NCI-H1417 treated with DMSO at 0.1 percent for 48 hours (cell line): ENCODE measurements at places on chromosomes 6 and 20.
A peak's percentile ranks its signal among the peaks of the same experiment; 100 is the strongest.

GRCh38 chr6:39901670-39902069, 32.6 kb downstream of the MOCS1 start:
- DNase-seq, result no peak

- no peak for DNase-seq
These were observed 16.7 kb upstream of the TFAP2A start for GRCh38 chr6:10431423-10432164.

- no peak for DNase-seq
These were observed 749 bp downstream of the FRK start for GRCh38 chr6:116059713-116060571.

DNA sequence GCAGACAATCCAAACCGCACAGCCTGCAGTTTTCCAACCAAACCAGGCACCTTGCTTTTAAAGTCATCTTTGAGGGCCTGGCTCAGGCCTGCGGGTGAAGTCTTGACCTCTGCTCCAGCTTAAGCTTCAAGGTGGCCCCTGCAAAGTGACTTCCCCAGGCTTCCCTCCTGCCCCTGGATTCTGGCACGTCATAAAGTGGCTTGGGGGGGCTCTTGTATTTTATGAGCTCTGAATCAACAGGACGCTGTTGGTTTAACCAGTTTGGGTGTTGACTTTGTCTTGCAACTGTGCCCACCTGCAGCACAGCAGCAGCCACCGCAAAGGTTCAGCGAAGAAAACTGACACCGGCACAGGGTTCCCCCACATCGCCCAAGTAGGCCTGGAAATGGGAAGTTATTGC, 81.2 kb downstream of the NFATC2 start:
- no peak for DNase-seq

DNA sequence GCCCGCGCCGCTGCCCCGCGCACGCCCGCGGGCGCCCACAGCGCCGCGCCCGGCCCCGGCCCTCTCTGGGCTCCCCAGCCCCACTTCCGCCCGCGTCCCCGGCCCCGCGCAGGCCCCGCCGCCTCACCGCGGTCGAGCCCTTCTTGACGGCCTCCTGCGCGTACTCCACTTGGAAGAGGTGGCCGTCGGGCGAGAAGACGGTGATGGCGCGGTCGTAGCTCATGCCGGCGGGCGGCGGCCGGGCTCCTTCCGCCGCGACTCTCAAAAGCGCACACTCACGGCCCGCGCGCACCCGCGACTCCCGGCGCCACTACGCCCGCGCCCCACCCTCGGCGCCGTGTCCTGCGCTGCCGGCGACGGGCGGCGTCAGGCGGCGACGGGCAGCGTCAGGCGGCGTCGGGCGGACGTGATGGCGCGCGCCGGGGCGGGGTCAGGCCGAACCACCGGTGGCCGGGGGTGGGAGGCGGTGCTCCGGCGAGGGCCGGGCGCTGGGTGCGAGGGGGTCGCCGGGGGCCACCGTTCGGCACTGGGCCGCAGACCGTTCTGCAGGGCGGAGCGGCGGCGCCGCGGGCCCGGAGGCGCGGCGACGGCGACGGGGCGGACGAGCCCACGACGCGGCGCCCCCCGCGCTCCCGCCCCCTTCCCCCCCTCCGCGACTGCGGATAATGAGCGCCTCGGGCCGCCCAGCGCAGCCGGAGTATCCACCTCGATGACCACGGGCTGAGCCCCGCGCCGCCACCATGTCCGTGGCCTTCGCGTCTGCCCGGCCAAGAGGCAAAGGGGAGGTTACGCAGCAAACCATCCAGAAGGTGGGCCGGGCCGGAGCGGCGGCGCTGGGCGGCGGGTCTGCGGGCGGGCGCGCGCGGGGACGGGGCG, at the start of the genes PSMA7 and SS18L1:
Gene PSMA7 (minus strand): TSS at position 314 of the 876 bp plus-strand sequence. CDS start 91 bp downstream, at position 223.
Gene SS18L1 (plus strand): TSS at position 689 of the 876 bp plus-strand sequence. CDS start 52 bp downstream, at position 741.
- DNase-seq, result no peak

GRCh38 chr6:131210469-131210868, 75.2 kb downstream of the AKAP7 start:
- DNase-seq, result no peak

GRCh38 chr6:142485256-142485655, 183.4 kb downstream of the ADGRG6 start:
- DNase-seq, result no peak

GRCh38 chr20:13765299-13765698, 19.4 kb downstream of the ESF1 start:
- no peak for DNase-seq

DNA sequence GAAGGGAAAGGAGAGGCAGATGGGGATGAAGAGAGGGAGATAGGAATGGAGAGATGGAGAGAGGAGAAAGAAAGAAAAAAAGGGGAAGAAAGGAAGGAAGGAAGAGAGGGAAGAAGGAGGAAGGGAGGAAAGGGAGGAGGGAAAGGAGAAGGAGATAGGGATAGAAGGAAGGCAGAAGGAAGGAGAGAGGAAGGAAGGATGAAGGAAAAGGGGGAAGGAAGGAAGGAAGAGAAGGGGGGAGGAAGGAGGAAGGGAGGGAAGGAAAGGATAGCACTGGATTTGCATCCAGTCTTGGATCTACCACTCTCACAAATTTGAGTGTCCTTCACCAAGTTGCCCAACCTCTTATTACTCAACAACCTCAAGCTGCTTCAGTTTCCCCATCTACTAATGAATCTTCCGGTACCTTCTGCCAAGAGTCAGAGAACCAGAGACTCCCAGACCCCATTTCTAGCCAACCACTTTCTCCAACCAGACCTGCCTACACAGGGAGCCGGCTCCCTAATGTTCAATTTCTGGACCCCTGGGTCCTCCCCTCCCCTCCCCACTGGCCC, 79.7 kb upstream of the FOXP4 start:
- DNase-seq, result no peak

GRCh38 chr6:134250776-134251175, 67.1 kb downstream of the SGK1 start:
- DNase-seq, result no peak

DNA sequence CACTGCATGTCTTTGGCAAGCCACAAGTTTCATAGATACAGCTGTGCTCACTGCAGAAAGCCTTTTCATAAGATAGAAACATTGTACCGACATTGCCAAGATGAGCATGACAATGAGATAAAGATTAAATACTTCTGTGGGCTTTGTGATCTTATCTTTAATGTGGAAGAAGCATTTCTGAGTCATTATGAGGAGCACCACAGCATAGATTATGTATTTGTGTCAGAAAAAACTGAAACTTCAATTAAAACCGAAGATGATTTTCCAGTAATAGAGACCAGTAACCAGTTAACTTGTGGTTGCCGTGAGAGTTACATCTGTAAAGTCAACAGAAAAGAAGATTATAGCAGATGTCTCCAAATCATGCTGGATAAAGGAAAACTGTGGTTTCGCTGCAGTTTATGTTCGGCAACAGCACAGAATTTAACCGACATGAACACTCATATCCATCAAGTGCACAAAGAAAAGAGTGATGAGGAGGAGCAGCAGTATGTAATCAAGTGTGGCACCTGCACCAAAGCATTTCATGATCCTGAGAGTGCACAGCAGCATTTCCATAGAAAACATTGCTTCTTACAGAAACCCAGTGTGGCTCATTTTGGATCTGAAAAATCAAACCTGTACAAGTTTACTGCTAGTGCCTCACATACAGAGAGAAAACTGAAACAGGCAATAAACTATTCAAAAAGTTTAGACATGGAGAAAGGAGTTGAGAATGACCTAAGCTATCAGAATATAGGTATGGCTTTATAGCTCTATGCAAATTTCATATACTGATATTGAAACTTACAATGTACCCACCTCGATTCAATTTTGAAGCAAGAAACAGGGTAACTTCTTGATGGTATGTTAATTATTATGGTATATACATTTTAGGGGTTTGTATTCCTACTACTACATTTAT, 23.9 kb upstream of the BAG2 start:
- DNase-seq, result no peak

GRCh38 chr20:15756754-15757115, 816.5 kb downstream of the KIF16B start:
- DNase-seq, result no peak

- DNase-seq, result no peak
These were observed 17.5 kb upstream of the SAMD3 start for GRCh38 chr6:130240232-130240631.

- DNase-seq, result no peak
These were observed 9.9 kb upstream of the CDKN1A start for GRCh38 chr6:36668591-36668990.

- DNase-seq, result no peak
These were observed 62.3 kb downstream of the MAP7 start for GRCh38 chr6:136487759-136488425.

- no peak for DNase-seq
These were observed 225.5 kb downstream of the BMP2 start for GRCh38 chr20:6993011-6993410.

- DNase-seq, result no peak
These were observed 211.9 kb upstream of the RNF24 start for GRCh38 chr20:4227085-4227821.

DNA sequence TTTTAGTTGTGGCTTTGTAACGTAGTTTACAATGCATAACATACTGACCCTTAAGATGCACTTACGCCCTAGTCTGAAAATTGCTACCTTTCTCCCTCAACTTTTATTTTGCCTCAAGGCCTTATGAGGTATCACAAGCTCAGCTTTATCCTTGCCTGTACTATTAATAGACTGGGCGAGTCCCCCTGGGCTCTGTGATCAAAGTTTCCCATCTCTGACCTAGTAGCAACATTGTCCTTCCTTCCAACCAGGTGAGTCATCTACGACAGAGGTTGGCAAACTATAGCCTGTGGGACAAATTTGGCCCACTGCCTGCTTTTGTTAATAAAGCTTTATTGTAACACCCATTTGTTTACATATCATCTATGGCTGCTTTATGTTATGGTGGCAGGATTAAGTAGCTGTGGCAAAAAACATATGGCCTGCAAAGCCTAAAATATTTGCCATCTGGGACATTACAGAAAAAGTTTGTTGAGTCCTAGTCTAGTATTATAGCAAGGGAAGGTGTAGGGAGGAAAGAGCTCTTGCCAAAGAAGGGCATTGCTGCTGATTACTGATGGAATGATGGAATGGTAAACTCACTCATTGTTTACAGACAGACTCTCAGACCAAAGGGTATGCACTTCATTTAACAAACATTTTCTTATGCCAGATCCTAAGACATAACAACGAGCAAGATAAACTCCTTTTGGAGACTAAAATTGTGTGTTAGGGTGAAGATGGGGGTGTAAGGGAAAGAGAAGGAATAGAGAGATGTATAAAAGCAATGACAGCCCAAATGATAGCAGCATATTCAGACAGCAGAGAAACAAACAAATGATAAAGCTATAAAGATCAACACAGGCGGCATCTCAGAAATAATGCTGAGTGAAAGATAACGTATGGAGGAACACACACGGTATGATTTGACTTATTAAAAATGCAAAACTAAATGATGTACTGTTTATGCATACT, 74.2 kb downstream of the SLC22A23 start:
- DNase-seq, result no peak

GRCh38 chr6:170038708-170039107, 252.2 kb downstream of the DLL1 start:
- DNase-seq, result no peak

DNA sequence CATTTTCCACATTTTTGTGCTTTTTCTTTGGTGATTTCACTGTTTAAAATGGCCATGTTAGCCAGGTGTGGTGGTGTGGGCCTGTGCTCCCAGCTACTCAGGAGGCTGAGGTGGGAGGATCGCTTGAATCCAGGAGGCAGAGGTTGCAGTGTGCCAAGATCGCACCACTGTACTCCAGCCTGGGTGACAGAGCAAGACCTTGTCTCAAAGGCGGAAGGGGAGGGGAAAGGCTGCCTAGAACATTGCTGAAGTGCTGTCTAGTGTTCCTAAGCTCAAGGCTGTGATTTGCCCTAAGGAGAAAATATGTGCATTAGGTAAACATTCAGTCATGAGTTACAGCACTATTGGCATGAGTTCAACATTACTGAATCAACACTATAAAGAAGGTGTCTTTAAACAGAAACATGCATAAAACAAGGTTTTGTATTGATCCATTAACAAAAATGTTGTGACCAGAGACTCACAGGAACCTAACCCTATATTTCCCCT, 14.0 kb downstream of the ZC2HC1B start:
- DNase-seq, result no peak

- no peak for DNase-seq
These were observed 157.0 kb downstream of the PLCB4 start for GRCh38 chr20:9225879-9226278.

- DNase-seq, result no peak
These were observed 9.1 kb upstream of the ZNFX1 start for GRCh38 chr20:49286689-49287551.

- no peak for DNase-seq
These were observed 107.3 kb downstream of the TFAP2C start for GRCh38 chr20:56736285-56736857.

GRCh38 chr6:108492131-108492766, 68.5 kb upstream of the FOXO3 start:
- DNase-seq, result peak; percentile 2

DNA sequence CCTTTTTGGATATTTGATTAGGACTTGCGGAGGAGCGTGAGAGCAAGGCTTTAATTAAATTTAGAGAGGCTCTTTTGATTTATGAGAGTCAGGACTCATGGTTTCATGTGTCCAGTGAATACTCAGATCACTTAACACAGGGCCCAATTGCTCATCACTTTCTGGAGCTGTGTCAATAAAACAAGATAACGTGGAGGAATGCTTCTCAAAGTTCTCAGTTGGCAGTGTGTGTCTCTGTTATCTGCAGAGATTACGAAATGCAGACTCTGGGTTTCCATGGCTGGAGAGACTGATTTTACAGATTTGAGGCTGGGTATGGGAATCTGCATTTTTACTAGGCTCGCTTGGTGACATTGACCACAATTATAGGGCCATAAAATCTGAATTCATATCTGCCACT, 335.8 kb upstream of the FLRT3 start:
- no peak for DNase-seq

DNA sequence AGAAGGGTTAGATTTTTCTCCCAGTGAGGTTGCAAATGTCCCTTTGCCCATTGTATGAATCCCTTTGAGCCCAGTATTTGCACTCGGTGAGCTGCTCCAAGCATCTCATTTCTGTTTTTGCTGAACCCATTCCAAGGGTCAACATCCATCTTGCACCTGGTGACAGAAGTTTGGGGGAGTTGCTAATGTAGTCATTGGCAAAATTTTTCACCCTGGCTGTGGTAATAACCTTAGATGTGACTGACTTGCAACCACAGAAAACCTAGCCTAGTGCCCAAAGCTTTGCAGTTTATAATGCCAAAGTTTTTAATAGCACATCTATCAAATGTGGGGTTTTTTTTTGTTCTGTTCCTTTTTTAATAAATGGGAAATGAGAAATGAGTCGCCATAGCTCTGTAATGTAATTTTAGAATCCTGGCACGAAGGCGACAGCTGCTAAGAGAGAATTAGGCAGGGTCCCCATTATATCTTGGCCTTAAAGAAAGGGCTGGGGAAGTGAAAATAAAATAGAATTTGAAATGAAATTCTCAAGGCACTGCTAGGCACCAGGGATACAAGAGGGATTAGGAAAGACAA, 682.8 kb downstream of the KIF16B start:
- DNase-seq, result no peak

- DNase-seq, result no peak
These were observed 4.1 kb downstream of the PAX1 start for GRCh38 chr20:21709535-21709904.

GRCh38 chr20:19750101-19750606, 7.9 kb upstream of the RIN2 start:
- no peak for DNase-seq
